SK-N-MC (cell line): ENCODE measurements at places on chromosomes 12 and 14.

DNA sequence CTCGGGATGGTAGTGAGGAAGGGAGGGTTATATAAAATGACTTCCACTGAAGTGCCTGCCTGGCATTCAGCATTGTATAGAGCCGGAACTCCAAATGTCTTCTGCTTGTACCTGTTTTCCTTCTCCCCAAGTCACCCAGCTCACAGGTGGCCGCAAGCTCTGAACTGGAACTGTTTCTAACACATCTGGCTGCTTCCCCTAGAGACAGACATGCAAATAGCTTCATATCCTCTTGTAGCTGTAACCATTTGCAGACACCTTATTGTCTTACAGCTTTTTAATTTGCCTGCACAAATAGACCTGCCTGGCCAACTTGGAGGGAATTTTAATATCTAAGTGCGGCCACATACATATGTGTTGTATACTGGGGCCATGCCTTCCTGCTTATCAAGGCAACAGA, 126.0 kb downstream of the CHST11 start:
- DNase-seq = no peak

DNA sequence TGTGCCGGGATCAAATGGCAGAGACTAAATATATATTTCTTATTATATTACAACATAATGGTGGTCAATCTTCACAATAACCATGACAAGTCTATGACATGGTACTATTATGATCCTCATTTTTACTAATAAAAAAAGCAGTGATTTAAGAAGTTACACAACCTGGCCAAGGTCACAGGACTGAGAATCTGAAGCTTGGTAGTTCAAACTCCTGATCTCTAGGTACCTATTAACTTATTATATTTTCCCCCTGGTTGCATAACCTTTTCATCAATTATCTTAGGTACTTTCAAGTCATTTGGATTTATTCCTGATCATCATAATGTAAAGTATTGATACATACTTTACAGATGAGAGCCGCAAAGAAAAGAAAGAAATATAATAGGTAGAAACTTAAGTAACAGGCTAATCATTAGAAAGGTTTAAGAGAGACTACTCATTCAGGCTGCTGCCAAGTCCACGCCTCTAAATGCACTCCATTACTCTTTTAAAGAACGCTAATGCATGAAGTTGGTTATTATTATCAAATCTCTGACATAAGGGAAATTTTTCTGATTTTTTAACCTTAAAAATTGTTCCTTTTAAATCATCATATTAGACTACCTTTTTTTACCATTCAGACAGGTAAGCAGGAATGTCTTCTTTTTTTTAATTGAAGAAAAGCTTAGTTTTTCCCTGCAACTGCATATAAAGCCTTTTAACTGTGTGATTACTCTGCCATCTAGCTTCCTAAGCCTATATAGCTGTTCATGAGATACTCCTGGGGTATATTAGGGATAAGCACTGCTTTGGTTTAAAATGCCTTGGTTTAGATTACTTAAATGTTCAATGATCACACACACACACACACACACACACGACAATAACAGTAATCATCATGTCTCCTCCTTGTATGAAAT, 35.6 kb downstream of the RPS29 start:
- no peak for DNase-seq

- no peak for DNase-seq
Measured at GRCh38 chr12:47981496-47982260, 18.3 kb downstream of the TMEM106C start.

DNA sequence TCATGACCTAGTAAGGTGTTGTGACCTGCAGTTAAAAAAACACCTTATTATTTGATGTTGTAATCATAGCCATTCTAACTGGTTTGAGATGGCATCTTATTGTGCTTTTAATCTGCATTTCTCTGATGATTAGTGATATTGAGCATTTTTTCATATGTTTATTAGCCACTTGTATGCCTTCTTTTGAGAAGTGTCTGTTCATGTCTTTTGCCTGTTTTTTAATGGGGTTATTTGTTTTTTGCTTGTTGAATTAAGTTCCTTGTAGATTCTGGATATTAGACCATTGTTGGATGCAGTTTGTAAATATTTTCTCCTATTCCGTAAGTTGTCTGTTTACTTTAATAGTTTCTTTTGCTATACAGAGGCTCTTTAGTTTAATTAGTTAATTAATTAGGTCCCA, 41.0 kb downstream of the PRORP start:
- DNase-seq = no peak

DNA sequence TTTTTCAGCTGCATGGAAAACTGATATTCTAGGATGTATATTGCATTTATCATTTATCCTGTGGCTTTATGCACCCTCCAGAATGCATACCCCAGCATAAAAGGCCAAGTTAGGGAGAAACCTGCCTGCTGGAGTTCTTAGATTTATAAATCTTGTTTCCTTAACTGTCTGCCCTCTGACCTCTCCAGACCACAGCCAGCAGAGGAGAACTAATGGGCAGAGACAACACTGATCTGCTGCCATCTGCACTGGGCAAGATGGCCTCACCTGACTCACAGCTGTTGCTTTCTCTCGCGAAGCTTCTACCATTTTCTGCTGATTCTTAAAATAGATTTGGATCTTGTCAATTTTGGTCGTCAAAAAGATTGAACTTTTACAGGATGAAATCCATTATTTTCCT, 65.8 kb downstream of the PPP2R5C start:
- no peak for DNase-seq

GRCh38 chr12:107891967-107892366, 117.5 kb downstream of the ASCL4 start:
- DNase-seq = no peak

DNA sequence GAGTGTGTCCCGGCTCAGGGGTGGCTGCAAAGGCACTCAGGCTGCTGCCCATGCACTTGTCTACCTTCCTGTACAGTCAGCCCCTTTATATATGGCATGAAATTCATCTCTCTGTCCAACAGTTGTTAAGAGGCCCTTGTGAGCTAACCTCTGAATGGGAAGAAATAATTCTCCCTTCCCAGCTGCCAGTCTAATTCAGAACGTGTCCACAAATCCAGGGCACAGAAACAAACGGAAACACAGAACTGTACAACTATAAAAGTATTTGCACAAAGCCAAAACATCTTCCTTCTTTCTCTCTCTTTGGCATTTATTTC, 849 bp downstream of the KRT5 start:
- DNase-seq = no peak

DNA sequence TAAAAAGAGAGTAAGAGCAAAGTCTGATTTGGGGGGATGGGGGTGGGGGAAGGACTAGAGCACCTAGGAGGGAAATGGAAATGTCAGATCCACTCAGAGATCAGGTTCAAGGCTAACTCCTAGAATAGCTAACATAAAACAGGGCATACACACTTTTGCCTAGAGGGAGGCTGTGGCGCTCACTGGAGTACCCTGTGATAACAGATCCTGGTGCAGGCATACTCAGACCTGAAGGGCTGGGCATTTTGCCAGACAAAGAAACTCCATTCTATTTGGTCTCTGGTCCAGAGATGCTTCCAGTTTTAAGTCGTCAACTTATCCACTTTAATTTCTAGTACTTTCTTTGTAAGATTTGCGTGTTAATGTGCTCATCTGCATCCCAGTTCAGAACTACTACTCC, 5.8 kb downstream of the CTDSP2 start:
- DNase-seq = no peak

GRCh38 chr12:82803201-82803600, 116.5 kb downstream of the TMTC2 start:
- DNase-seq = no peak

- DNase-seq = no peak
Measured at GRCh38 chr14:21202463-21203358, 46.8 kb upstream of the OR5AU1 start.

- no peak for DNase-seq
Measured at GRCh38 chr12:115320967-115321366, 637.0 kb upstream of the TBX3 start.

DNA sequence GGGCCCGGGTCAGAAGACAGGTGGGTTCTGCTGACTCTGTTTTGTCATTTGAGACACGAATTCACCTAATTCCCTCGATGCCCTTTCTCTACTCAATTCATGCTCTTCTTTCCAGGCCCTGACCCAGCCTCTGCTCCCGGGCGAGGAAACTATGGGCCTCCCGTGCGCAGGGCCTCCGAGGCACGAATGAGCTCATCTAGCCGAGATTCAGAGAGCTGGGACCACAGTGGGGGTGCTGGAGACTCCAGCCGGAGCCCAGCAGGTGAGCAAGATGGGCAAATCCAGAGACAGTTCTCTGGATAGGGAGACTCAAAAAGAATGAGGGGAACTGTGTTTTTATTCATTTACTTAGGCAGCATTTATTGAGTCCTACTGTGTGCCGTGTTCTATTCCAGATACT, 37.0 kb upstream of the OAS1 start:
- no peak for DNase-seq

- peak; percentile 84 for DNase-seq
Measured at GRCh38 chr12:3380200-3381043, 110.6 kb upstream of the PRMT8 start.

DNA sequence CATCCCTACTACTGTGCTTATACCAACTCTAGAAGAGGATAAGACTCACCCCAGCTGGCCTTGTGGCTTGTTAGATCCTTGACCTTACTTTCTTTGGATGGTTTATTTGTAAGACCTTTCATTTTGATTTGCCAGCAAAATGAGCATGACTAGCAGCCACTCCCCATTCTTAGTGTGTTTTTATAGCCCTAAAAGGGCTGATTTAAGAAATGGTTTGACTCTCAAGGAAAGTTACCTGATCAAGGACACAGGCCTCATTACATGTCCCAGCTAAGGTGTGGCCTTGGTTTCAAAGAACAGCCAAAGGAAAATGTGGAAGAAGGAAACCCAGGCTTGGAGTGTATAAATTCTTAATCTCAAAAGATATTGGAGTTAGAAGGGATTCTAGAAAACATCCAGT, 41.4 kb downstream of the SLC17A8 start:
- DNase-seq = no peak

DNA sequence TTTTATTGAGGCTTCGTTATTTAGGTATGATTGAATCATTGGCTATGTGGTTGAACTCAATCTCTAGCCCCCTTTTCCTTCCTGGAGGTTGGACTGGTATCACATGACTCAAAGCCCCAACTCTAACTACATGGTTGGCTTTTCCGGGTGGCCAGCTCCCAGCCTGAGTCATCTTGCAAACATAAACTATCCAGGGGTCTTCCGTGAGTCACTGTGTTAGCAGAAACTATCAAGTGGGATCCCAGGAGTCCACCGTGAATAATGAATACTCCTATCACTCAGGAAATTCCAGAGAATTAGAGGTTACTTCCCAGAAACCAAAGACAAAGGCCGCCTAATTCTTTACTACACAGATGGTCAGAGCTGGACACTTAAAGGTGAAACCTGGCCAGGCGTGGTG, 19.7 kb upstream of the PLEKHD1 start:
- no peak for DNase-seq

DNA sequence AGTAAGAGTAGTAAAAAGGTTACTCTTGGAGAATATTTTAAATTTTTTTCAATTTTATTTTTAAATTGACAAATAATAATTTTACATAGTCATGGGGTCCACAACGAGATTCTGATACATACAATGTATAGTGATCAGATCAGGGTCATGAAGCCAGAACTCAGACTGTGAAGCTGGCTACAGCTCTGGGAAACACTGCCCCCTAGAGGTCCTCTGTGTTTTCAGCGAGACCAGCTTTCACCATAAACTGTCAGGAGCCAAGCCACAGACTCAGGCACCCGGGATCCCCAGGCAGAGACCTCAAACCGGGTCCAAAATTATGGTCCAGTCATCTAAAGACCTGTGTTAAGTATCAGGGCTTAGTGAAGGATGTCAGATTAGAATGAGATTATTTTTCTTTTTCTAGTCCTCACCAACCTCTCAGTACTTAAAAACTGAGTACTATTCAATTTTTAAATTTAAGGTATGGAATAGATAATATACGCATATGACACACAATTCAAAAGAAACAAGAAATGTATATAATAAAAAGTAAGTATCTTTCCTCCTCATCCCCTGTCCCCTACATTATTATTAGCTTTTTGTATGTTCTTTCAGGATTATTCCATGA, 397.1 kb downstream of the MDGA2 start:
- DNase-seq = no peak

DNA sequence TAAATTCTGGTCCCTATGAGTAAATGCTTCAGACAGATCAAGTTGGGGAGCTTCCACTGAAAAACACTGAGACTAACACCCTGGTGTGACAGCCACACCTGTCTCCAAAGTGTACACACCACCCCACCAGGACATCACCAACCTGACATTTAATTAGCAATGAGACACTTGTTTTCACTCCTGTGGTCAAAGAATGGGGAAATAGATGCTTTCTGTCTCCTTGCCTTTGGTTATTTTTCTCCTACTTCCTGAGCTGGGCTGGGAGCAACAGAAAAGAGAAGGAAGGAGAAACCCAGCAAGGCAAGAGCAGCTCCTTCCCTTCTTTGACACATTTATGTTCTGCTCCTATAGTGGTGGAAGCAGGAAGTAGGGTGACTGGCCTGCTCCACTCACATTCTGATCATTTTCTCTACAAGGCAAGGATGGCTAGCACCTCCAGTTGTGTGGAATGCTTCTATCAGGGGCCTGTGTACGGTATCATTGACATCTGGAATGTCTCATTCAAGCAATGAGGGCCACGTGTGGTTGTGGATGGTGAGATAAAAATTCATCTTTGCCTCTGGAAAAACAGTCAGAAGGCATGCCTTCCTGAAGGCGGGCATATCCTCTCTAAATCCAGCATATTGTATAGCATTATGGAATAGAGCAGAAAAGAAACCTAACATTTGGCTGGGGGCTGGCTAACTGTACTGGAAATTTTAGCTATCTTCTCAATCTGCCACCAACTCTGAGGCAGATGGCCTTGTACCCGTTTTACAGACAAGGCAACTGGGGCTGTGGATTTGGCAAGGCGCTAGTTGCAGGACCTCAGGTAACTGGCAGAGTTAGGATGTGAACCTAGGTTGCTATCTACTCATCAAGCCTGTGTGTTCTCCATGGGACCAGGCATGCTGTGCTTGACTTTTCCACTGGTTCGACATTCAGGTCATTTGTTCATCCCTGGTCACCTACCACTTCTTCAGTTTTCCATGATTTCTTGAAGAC, 24.8 kb upstream of the LGALS3 start:
- DNase-seq = no peak

- no peak for DNase-seq
Measured at GRCh38 chr14:23035303-23036144, 824 bp upstream of the PSMB5 start.

- no peak for DNase-seq
Measured at GRCh38 chr14:25477316-25478098, 427.6 kb upstream of the STXBP6 start.

DNA sequence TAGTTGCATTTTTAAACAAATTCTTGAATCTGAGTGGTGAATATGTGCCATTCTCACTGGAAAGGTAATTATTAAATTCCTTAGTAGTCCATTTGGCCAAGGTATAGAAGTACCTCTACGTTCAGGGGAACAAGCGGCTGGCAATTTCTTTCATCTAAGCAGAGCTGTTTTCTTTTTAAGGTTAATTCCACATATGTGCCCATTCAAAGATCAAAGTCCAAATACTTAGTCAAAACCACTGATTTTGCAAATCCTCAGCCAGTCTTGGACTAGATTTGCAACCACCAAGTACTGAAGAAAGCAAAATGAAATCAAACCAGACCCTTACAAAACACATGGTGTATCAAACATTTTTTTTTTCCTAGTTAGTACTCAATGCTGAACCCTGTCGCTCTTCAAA, 68.7 kb upstream of the JDP2 start:
- DNase-seq = no peak
